ENCODE measurements at places on chromosomes 6 and 20.
A peak's percentile ranks its signal among the peaks of the same experiment; 100 is the strongest.

DNA sequence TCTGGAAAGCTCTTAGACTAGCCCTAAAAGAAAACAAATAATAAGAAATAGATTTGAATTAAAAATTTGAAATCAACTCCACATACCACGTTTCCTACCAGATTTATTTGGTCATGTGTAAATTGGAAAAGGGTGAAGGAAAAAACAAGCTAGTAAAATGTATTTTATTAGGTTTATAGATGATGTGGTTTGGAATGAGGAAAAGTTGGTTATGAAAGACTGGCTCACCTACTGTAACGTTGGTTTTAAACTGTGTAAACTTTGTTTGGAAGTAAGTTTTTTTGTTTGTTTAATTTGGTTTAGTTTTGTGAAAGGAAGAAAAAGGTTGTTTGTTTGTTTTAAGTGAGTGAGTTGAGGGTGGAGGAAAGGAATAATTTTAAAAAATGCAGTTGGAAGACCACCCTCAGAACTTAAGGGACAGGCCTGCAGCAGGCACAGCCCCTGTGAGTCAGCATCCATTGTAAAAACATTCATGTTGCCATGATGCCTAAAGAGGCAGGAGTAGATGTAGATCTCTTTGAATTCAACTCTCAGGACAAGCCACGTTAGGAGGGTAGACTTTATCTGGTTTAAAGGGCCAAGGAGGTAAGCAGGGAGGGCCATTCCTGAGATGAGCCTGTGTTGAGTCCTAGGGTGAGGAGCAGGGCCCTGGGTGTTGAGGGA is 93.7 kb upstream of the SCGN start:
- DNase-seq: no peak

- no peak for DNase-seq
Measured at GRCh38 chr20:34945315-34946077, 10.1 kb downstream of the GSS start.

- no peak for DNase-seq
Measured at GRCh38 chr20:16017656-16018055, 555.6 kb downstream of the KIF16B start.

DNA sequence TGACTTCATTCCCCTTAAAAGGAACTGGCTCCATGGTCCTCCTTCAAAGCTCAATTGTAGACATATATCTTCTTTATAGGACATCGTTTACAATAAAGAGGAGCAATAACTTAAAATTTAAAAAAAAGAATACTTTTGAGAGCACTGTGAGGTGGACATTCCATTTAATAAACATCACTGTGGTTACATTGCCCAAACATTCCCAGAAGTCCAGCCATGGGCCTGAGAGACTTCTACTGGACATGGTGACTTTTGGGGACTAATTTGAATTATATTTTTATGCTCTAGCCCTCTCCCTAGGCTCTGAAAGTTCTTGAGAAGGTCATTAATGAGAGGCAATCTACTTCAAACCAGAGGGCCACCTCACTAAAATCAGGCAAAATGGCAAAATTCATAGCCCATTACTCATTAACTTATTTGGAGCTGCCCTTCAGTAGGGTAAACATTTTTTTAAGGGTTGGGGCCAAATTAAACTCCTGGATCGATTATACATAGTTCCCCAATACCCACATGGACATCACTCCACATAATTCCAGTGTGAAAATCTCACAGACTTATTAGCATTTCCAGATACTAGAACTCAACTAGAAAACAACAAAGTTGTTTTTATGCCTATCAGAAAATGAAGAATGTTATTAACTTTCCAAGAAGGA is 17.1 kb downstream of the ISM1 start:
- DNase-seq: no peak

- DNase-seq: no peak
Measured at GRCh38 chr6:89015971-89016370, 52.6 kb upstream of the RNGTT start.

DNA sequence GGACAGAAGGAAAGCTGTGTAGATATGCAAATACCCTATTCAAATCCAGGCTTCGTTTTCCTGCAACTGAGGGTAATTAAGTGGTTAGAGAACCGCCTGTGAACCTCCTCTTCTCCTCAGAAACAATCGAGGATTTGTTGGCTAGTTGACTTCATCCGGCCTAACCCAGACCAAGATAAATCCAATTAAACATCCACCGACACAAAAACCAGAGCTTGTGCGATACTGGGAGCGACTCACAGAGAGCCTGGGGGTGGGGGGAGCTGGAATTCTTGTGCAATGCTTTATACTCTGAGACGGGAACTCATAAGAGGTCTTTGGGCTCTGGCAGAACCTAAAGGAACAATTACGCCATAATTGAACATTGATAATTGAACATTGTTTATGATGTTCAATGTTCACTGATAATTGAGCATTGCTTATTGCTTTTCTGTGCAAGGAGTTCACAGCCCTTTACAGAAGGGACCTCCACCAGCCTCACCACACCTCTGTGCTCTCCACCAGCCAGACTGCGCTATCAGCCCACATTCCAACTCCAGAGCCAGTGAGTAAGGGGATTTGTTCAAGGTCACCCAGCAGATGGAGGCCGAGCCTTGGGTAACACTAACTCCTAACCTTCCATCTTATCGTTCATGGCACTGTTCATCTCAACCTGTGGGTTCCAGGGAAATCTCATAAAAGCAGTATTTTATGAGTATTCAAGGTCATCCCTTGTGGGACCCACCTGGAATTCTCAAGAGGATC is 429.6 kb upstream of the JARID2 start:
- DNase-seq: no peak

DNA sequence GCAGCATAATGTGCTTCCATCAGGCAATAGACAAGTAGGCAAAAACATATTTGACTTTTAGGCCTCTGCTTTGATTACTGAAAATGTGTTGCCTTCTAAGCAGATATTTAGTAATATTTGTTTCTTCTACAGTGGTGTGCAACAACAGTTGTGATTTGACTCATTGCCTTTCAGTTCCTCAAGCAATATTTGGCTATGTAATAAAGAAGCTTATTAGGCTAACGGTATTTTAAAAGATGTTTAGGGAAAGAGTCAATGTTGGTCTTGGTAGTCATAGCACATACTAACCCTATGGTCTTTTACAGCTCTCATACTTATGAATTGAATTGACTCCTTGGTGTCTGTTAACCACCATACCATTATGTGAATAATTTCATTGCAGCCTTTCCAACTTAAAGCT is 124.1 kb downstream of the GRIK2 start:
- DNase-seq: no peak

GRCh38 chr6:112109262-112109661 is 21.9 kb downstream of the FAM229B start:
- DNase-seq: no peak

DNA sequence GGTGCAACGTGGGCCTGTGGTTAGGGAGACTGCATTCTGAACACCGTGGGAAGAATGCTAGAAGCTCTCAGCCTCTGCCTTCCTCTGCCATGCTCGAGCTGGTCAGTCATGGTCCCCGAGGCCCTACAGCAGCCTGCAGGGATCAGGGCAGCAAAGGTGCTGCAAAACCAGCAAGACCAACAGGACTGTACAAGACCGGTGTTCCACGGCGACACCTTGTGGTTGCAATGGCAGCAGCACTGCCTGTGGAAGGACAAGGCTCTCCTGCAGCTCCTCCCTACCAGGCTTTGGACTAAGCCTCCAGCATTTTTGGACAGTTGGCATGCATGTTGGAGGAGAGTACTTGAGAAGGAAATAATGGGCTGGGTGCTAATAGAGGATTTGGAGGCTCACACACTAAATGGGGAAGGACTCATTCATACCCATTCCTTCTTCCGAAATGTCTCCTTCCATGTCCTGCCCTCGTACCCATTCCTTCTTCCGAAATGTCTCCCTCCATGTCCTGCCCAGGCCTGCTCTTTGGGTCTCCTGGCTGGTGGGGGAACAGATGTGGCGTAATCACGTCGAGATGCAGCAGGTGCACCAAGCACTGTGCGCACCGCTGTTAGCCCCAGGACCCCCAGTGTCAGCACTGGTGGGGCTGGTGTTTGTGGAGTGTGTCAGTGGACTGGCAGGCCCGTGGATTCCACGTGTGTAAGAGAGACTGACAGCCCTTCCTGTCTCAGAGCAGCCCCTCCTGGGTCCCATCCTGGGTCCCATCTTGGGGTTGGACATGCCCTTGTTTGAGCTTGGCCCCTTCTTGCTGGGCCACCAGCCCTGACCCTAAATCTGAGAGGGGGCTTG is 18.6 kb upstream of the MYT1 start:
- no peak for DNase-seq

- no peak for DNase-seq
Measured at GRCh38 chr20:53294804-53295203, 298.8 kb downstream of the ZNF217 start.

DNA sequence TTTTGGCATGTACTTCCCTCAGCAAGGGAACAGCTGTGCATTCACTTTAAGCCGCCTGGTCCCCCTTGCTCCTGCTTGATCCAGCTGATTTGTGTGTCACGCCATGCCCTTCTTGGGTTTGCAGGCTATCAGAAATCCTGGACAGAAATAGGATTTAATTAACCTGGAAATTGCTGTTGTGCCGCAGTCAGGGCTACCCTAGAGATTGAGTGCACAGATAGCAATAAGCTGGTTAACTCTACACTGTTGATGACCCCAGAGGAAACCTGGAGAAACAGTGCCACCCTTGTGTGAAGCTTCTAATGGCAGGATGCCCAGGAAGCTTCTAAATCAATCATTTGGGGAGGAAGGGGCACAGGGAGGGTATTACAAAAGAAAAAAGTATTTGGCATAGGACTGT is 199.0 kb downstream of the JARID2 start:
- DNase-seq: no peak

DNA sequence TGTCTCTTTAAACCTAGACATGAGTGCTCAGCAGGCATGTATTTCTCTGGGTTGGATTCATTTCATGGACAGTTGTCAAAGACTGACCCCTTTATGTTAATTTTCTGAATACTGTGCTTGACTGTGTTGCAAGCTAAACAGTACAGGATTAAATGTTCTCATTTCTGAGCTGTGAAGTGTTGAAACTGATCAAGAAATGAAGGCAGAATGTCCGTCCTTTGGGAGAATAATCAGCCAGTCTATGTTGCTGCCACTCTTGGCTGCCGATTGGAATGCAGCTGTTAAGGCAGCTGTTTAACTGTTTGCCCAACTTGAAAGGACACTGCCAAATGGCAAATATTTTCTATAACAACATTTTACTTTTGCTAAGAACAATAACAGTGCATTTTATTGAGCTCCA is 87.3 kb downstream of the CEP57L1 start:
- DNase-seq: peak; percentile 45

- DNase-seq: no peak
Measured at GRCh38 chr6:42599558-42599957, 35.7 kb downstream of the UBR2 start.

DNA sequence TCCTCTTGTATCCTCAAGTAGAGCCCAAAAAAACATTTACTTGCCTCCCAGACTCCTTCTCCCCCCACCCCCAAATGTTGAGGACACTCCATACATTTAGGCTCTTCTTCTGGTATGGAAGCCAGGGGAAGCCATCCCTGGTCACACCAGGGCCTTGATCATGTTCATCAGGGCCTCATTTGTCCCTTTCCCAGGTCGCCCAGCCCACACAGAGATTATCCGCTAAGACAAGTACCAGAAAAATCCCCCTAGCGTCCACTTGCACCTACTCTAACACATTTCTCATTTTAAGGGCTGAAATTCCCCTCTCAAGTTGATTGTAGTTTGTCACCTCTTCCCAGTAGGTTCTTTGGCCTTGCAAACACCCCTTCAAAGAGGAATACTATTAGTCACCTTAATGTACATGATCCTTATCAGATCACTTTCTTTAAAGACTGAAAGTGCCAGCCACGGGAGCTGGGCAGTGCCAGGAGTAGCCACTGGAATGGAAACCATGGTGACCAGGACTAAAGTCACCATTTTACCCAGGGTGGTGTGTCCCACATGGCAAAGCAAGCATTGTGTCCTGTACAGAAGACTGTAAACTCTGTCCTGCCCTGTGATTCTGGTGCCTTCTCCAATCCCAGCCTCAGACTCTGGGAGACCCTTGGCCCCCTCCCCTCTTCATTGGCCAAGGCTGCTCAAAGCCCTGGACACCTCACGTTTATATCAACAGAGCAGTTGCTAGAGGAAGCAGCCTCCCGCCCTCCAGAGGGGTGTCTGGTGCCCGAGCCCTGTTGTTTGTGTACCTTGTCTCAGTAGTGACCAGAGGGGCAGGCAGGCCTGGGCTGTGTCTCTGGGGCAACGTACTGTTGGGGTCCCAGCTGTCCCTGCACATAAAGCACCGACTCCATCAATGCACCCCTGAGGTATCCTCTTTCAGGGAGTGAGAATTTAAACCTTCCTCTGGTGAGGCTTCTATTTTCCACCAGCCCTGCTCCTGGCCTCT is 5.0 kb upstream of the APOBEC2 start:
- no peak for DNase-seq

DNA sequence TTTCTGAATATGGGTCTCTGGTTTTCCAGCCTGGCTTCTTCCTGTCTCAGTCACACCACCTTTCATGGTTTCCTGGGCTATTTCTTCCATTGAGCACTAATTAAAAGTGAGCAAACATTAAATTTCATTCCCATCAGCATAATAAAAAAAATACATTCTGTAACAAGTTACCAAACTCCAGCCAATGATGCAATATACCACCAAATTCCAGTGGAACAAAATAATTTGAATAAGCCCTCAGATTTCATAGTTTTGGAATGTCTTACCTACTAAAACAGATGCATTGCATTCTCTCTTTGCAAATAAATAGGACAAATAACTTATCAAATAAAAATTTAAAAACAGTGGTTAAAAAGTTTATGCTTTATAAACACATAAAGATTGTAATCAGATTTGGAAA is 97.8 kb upstream of the PRDM1 start:
- no peak for DNase-seq

- no peak for DNase-seq
Measured at GRCh38 chr20:43379239-43379917, 78.3 kb upstream of the SRSF6 start.

DNA sequence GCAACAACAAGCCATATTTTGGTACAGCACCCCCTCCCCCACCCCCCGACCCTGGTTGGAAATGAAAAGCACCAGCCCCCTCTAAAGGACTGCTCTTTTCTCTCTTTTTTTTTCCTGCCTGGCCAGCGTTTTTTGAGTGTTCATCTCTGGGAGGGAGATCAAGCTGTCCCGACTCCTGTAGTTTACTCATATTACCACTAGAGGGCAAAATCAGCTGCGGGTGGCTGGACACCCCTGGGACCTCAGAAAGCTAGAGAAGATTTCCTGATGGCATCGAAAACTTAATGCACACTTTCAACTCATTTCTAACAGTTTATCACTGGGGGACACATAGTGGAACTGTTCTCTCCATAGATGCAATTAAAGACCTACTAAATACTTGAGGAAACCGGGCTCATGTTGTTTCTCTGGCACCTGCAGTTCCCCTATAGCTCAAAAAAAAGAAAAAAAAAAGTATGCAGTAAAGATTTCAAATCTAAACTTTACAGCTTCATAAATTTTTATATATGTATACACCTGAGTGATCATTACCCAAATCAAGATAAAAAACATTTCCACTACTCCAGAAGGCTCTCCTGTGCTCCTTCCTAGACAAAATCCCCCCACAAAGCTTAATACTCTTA is 24.4 kb downstream of the CNBD2 start:
- peak; percentile 77 for DNase-seq

GRCh38 chr20:49882171-49882970 is 33.0 kb downstream of the SPATA2 start:
- DNase-seq: no peak

GRCh38 chr6:130849594-130849993 is 22.4 kb downstream of the SMLR1 start:
- no peak for DNase-seq

GRCh38 chr6:41577356-41578216 is 31.4 kb downstream of the FOXP4 start:
- DNase-seq: no peak

GRCh38 chr6:165426892-165427291 is 117.5 kb upstream of the C6orf118 start:
- no peak for DNase-seq
